A549 treated with DMSO at 1 μM for 4 hours (cell line): ENCODE measurements at places on chromosomes 3 and 15. TPM values are rescaled to one million over a fixed set of nuclear protein-coding genes. Genes with fewer than 3 reads are reported as not detected.

GOLGA6L7 gene
- total RNA-seq, result not detected in 5 replicates

ZNF80 gene
- total RNA-seq, result not detected in 5 replicates

NMNAT3 gene
- total RNA-seq, result 1.0 to 1.9 TPM (median 1.2 TPM) in 5 replicates

SHC4 gene
- total RNA-seq, result 0.80 to 1.1 TPM (median 1.0 TPM) in 5 replicates

DNAH1 gene
- total RNA-seq, result 0.72 to 1.1 TPM (median 0.85 TPM) in 5 replicates

WDR93 gene
- total RNA-seq, result 0.13 to 0.21 TPM (median 0.19 TPM) in 5 replicates

TRANK1 gene
- total RNA-seq, result 1.5 to 2.0 TPM (median 1.8 TPM) in 5 replicates

STAC gene
- total RNA-seq, result 1.8 to 3.1 TPM (median 2.8 TPM) in 5 replicates

CIB2 gene
- 24.8 to 32.3 TPM (median 28.4 TPM) in 5 replicates for total RNA-seq

PLCB2 gene
- 0.39 to 1.3 TPM (median 0.79 TPM) in 5 replicates for total RNA-seq

EPHB1 gene
- total RNA-seq, result 0.05 to 0.23 TPM (median 0.11 TPM) in 4 of 5 replicates, not detected in the other

MFAP1 gene
- total RNA-seq, result 25.7 to 28.2 TPM (median 27.4 TPM) in 5 replicates

EFCC1 gene
- not detected in 5 replicates for total RNA-seq

CYP1A2 gene
- total RNA-seq, result not detected in 5 replicates

MYH15 gene
- 0.24 to 0.32 TPM (median 0.31 TPM) in 5 replicates for total RNA-seq

HES1 gene
- total RNA-seq, result 12.0 to 14.9 TPM (median 14.1 TPM) in 5 replicates

TMC3 gene
- total RNA-seq, result not detected in 5 replicates

PLSCR5 gene
- total RNA-seq, result not detected in 5 replicates

PDCD10 gene
- 50.7 to 59.9 TPM (median 56.8 TPM) in 5 replicates for total RNA-seq

PLS1 gene
- total RNA-seq, result 10.9 to 17.6 TPM (median 14.9 TPM) in 5 replicates

DAG1 gene
- total RNA-seq, result 49.8 to 62.9 TPM (median 60.1 TPM) in 5 replicates

HRG gene
- total RNA-seq, result not detected in 5 replicates

MEGF11 gene
- total RNA-seq, result 0.11 to 0.74 TPM (median 0.49 TPM) in 5 replicates

DUOXA1 gene
- 0.08 to 0.18 TPM (median 0.17 TPM) in 5 replicates for total RNA-seq

GP5 gene
- total RNA-seq, result 0.03 to 0.07 TPM in 2 of 5 replicates, not detected in the others

SEMA5B gene
- total RNA-seq, result 0.16 to 1.1 TPM (median 0.26 TPM) in 5 replicates

SH2D7 gene
- not detected in 5 replicates for total RNA-seq

NR2F2 gene
- total RNA-seq, result 18.5 to 28.5 TPM (median 23.6 TPM) in 5 replicates

SLC28A2 gene
- total RNA-seq, result not detected in 5 replicates

ITIH1 gene
- total RNA-seq, result not detected in 5 replicates

MYO1E gene
- total RNA-seq, result 137 to 332 TPM (median 241 TPM) in 5 replicates

CKMT1B gene
- total RNA-seq, result 2.5 to 4.8 TPM (median 4.2 TPM) in 5 replicates

SLC12A1 gene
- total RNA-seq, result not detected in 5 replicates

CA12 gene
- 148 to 178 TPM (median 172 TPM) in 5 replicates for total RNA-seq

LRCH3 gene
- total RNA-seq, result 13.2 to 18.1 TPM (median 16.8 TPM) in 5 replicates

GOLGA8G gene
- 0.04 TPM in 1 of 5 replicates, not detected in the others for total RNA-seq

ST8SIA2 gene
- total RNA-seq, result 0.40 to 1.1 TPM (median 0.64 TPM) in 5 replicates

NR1I2 gene
- total RNA-seq, result not detected in 5 replicates

RLBP1 gene
- not detected in 5 replicates for total RNA-seq

CAMKV gene
- total RNA-seq, result 0.27 to 0.85 TPM (median 0.45 TPM) in 5 replicates

COL6A6 gene
- not detected in 5 replicates for total RNA-seq

TGFBR2 gene
- 43.5 to 52.1 TPM (median 48.3 TPM) in 5 replicates for total RNA-seq

ARPP19 gene
- 96.1 to 135 TPM (median 117 TPM) in 5 replicates for total RNA-seq

GABRR3 gene
- total RNA-seq, result not detected in 5 replicates

KLF15 gene
- 0.06 to 0.08 TPM (median 0.08 TPM) in 5 replicates for total RNA-seq

CLDN11 gene
- 0.07 to 0.24 TPM (median 0.13 TPM) in 4 of 5 replicates, not detected in the other for total RNA-seq

CPN2 gene
- not detected in 5 replicates for total RNA-seq

KNG1 gene
- 0.17 TPM in 1 of 5 replicates, not detected in the others for total RNA-seq

TIMP4 gene
- 10.8 to 14.6 TPM (median 11.3 TPM) in 5 replicates for total RNA-seq

LIPC gene
- total RNA-seq, result 0.11 to 0.16 TPM in 2 of 5 replicates, not detected in the others

KLHL6 gene
- not detected in 5 replicates for total RNA-seq

OCA2 gene
- 0.07 to 0.39 TPM (median 0.10 TPM) in 5 replicates for total RNA-seq

FAM43A gene
- total RNA-seq, result 2.8 to 4.6 TPM (median 4.0 TPM) in 5 replicates

PRICKLE2 gene
- 2.4 to 2.8 TPM (median 2.7 TPM) in 5 replicates for total RNA-seq

PTH1R gene
- 0.18 to 0.83 TPM (median 0.45 TPM) in 4 of 5 replicates, not detected in the other for total RNA-seq

SPTBN5 gene
- total RNA-seq, result 0.25 to 0.39 TPM (median 0.27 TPM) in 5 replicates

LIPH gene
- 7.2 to 9.3 TPM (median 8.4 TPM) in 5 replicates for total RNA-seq

EFL1 gene
- total RNA-seq, result 22.7 to 31.7 TPM (median 25.0 TPM) in 5 replicates

NOX5 gene
- 0.12 to 0.48 TPM (median 0.20 TPM) in 5 replicates for total RNA-seq
